ENCODE measurements at places on chromosomes 5 and 9.

DNA sequence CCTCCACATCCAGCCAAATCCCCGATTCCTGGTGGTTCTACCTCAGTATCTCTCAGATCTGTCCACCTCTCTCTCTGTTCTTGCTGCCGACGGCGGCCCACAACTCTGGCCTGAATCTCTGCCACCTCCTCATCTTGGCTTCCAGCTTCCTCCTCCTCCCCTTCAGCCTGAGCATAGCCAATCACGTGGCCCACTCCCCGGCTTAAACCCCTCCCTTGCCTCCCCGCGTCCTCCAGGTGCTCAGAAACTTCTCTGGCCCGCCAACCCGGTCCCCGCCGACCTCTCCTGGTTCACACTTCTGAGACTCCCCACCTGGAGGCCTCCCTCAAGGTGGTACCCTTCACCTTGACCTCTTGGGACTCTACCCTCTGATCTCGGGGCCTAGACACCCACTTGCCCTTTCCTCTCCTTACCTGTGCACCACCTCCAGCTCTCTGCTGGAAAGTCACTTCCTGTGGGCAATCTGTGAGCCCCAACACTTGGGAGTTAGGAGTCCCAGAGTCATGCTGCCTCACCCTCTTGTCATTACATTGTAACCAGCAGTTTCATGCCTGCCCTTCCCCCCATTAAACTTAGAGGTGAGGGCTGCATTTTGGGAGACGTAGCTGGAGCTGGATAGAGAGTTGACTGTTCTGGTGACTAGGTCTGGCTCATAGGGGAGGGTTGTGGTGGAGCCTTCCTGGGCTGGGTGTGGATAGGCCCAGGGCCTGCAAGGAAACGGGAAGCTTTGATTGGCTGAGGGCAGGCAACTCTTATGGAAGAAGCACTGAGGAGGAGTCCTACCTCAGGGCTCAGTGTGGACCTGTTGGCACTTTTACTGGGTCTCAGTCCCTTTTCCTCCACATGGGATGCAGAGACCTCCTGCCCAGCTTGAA lies 4.5 kb upstream of the SET start:
- DNase-seq: peak; percentile 78

DNA sequence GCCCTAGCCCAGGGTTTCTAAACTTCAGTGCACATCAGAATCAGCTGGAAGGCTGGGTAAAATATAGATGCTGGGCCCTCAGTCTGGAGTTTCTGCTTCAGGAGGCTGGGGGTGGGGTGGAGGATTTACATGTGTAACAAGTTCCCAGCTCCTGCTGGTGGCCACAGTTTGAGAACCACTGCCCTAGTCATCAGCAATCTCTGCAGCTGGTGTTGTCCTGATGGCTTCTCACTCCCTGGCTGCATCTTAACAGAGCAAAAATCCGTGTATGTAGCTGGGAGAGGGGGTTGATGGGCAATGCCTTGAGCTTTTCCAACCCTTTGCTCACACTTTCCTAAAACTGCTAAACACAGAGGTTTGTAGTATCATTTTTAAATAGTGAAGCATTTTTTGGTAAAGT lies 186.0 kb upstream of the KLF9 start:
- DNase-seq: no peak

DNA sequence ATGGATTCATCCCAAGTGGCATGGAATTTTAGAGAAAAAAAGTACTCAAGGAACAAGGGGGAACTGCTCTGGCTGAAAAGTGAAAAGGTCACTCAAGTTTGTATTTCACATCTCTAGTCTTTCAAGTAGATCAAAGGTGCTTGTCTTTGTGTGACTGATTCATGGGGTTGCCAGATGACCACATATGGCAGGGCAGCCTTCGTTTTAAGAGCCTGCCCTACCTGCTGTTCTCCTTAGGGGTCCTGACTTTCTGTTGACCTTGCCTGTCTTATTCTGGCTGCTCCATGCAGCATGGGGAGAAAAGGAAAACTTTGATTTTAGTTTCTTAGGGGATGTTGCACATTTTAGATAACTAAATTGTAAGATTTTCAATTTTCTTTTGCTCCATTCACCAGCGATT lies 877.7 kb downstream of the TLE1 start:
- DNase-seq: no peak

DNA sequence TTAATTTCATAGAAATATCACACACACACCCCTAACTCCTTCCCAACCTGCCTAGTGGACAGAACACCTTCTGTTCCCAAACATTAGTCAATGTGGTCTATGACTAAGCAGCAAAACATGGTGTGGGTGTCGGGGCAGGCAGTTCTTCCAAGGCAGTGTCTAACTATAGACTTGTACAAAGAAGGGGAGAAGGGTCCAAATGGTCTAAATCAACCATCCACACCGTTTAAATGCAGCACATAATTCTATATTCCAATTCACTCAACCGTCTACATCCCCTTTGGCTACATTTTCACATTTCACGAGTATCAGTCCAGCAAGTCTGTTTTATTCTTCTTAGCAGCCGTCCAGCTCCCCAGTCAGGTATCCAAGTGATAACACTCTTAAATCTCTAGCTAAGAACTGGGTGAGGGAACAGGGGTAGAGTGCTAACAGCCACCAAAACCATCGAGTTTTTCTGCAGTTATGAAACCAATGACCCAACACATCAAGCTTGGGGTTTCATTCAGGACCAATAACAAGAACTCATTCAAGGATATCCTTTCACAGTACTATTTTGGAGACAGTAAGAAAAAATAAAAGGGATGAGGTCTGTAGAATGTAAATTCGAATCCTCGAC lies 3.3 kb downstream of the ZNF608 start:
- no peak for DNase-seq

DNA sequence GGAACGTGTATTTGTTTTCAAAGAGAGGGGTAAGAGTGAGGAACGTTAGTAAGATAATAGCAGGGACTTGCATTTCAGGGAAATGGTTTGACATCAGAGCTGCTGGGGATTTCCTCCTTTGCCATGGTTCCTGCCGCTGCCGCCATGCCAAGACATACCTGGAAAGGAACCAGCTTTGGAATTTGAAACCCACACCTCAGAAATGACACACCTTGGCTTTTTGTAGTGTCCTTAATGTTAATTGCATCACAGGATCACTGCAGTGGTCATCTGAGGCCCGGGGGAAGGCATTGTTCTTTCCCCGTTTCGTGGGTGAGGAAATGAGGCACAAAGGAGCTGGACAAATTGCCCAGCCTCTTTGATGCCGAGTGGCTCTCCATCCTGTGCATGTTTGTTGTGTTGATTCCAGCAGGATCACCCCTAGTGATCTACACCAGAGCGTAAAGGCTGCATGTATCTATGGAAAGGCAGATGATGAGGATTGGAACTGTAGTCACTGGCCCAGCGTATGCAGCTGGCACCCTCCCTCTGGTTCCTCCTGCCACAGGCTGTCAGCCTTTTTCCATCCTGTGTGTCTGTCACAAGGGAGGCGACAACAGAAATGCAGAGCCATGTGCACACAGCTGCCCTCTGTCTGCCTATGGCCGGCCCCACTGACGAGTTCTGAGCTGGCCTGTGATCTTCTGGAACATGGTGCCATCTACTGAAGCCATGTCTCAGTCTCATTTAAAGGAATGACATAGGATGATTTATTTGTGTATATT lies 37.8 kb downstream of the SLC46A2 start:
- DNase-seq: no peak

DNA sequence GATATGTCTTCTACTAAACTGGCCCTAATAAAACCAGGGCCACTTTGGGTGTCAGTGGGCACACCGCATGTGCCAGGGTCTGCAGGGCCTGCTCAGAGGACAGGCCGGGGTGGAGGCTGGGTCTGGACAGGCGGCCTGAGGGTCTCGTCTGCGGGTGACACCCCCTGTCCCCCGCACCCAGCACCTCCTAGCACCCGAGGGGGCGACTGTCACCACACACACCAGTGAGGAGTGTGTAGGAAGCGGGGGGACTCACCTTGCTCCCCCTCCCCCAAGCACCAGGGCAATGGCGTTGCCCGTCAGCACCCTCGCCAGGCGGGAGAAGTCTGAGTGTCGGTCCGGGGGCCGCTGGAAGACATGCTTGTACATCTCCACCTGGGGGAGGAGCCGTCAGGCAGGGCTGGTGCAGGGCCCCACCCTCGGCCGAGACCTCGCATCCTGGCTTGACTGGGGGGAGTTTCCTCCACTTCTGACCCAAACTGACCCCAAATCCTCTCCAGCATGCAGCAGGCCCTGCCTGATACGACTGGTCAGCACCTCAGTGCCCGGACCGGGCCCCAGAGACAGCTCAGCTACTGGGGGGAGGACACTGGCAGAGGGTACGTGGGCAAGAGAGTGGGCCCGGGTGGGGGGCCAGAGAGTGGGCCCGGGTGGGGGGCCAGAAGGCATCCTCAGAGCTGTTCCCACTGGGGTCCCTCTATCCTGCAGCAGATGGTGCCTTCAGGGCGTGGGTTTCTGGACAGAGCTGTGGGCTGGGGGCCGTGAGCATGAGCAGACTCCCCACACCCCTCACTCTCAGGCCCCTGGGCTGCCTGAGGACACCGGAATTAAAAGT lies 18.9 kb upstream of the NSMF start:
- DNase-seq: no peak

Measured in CD4-positive, alpha-beta T cell treated with Interleukin-1 beta for 1 hour (primary cell).